Lung microvascular endothelial cell (primary cell): ENCODE measurements at places on chromosomes 6 and 20. TPM values are rescaled to one million over a fixed set of nuclear protein-coding genes. Genes with fewer than 3 reads are reported as not detected.

The COL9A3 gene
- 0.44 and 0.99 TPM in 2 replicates for total RNA-seq

DNA sequence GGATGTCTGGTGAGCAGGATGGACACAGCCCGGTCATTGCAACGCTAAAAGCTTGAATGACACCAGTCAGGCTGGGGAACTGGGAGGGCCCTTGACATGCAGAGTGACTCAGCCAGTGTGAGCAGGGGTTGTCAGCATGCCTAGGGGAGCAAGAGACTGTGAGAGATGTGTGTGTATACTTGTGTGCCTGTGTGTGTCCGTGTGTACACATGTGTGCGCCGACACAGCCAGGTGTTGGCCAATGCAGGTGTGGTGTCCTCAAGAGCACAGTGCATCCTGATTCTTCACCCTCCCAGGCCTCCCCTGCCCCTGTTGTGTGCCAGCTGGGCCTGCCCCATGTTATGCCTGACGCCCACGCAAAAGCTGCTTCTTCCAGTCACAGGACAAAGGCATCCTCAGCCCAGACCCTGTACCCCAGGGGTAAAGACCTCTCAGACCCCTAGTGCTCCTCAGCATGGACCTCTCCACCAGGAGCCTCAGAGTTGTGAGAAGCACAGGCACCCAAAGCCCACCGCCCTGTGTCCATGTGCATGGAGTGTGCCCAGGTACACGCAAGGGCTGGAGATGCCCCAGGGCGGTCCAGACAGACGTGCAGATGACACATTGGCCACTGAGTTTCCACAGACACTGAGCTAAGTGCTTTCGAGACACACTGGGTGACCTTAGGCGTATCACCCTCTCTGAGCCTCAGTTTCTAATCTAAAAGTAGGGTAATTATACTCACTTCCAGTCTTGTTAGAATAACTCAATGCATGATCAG, 16.6 kb downstream of the NRSN2 start:
- DNase-seq = peak; percentile 53

- no peak for DNase-seq
Measured at GRCh38 chr6:162200041-162200440, 527.5 kb downstream of the PRKN start.

GRCh38 chr6:35804996-35805736, at the start of gene LHFPL5:
Gene LHFPL5 (plus strand): TSS chr6:35805352. CDS start chr6:35805671, 319 bp downstream.
- DNase-seq = peak; percentile 53

GRCh38 chr6:31927242-31927862, at the start of gene C2:
Gene C2 (plus strand): TSS chr6:31927717. CDS start chr6:31927753, 36 bp downstream.
- no peak for DNase-seq

DNA sequence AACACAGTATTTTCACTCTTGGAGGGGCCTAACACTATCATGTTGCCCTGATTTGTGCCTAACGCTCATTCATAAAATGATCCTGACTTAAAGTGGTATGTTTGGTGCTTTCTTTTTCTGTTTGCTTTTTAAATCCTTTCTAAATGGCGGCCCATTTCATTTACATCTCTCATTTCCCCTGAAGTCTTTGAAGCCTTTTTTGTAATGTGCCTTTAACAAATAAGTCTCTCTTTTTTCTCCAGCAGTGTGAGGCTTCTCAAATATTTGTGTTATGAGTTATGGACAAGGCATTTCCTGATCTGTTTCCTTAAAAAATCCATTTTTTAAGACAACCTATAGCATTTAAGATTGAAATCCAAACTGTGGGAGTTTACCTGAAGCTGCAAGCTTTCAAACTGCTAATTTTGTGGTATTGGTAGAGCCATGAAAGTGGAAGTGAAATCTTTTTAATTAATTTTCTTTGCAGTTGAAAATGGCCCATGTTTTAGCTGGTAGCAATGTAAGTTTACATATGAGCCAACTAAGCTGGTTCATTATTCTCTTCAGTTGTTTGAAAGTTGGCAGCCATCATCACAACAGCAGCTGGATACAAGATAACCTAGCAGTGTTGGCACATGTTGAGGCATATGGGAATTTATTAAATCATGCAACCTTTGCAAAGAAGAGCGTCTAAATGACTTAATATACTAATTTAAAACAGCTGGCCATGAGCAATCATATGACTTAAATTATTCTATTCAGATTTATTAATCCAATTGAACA, 469.7 kb downstream of the CDKAL1 start:
- DNase-seq = peak; percentile 81

The SNAI1 gene
- 1.1 and 1.8 TPM in 2 replicates for total RNA-seq

The HLA-DPA1 gene
- 3.0 and 10.5 TPM in 2 replicates for total RNA-seq

DNA sequence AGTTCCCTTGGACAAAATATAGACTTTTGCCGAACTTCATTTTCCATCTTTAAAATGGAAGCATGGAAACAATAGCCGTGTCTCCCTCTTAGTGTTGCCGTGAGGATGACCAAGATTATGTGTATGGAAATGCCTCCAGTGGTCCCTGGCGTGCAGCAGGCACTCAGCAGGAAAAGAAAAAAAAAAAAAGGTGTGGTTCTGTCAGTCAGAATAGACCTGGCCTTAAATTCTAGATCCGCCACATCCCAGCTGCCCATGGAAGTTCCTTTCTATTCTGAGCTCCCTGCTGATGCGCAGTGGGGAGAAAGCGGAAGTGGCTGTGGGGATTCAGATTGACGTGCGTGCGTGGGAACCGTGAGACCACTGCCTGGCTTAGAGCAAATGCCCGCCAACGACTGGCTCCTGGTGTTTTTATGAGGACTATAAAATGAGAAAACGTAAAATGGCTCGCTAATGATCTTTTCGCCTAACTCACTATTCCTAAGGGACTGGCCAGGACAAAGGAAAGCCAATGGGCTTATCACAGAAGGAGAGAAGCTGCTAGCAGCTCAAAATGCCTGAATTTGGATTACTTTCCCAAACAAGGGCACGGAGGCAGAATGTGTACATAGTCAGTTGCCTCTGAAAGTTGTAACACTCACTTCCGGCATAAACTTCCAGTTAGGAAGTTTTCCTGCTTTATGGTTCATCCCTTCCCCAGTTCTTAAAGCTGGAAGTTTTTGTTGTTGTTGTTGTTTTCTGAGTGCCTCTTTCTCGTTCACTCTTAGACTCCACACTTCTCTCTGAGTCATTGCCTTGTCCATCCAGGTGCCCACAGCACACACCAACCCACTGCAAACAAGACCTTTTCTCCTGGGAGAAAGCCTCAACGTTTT, 11.4 kb upstream of the PDE10A start:
- DNase-seq = no peak

DNA sequence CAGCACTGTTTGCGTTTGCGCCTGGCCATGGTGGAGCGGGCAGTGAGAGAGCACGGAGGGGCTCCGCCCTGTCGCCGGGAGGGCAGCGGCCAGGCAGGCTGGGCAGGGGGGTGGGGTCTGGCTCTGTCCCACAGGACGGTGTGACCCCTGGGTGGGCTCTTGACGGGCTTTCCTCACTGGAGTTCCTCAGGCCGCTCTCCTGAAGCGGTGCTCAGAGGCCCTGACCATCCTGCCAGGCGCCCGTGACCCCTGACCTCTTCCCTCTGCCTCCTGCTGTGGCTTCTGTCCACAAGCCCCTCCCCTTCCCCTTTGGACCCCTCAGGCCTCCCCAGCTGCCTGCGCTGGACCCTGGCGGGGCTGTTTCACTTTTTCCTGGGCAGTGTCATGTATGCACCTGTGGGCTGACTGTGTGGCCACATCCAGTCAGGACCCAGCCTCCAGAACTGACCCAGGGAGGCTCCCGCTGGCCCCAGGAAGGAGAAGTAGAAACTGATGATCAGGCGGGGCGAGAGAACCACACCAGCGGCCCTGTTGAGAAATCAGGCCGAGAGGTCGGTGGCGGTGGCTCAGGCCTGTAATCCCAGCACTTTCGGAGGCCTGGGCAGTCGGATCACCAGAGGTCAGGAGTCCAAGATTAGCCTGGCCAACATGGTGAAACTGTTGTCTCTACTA, 1.2 kb downstream of the OGFR start:
- peak; percentile 38 for DNase-seq

GRCh38 chr20:58081846-58082245, 146.6 kb downstream of the ANKRD60 start:
- no peak for DNase-seq

DNA sequence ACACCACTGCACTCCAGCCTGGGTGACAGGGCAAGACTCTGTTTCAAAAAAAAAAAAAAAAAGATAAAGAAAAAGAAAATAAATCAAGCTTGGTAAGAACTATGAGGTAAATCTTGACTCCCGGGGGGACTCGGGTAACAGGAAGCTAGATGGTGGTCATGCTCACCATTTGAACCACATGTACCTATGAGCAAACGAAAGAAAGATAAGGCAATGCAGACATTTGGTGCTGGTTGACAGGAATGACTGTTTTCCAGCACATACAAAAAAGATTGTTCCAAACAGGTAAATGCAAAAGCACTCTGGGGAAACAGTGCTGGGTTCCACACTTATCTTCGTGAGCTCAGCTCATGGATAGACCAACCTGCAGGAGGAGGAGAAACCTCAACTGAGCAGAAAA, 22.8 kb upstream of the PTPN1 start:
- no peak for DNase-seq

- DNase-seq = peak; percentile 85
Measured at GRCh38 chr20:53642196-53643030, 48.8 kb upstream of the ZNF217 start.

The MYO6 gene
- 22.2 and 26.4 TPM in 2 replicates for total RNA-seq

The DCDC2 gene
- not detected in 2 replicates for total RNA-seq

DNA sequence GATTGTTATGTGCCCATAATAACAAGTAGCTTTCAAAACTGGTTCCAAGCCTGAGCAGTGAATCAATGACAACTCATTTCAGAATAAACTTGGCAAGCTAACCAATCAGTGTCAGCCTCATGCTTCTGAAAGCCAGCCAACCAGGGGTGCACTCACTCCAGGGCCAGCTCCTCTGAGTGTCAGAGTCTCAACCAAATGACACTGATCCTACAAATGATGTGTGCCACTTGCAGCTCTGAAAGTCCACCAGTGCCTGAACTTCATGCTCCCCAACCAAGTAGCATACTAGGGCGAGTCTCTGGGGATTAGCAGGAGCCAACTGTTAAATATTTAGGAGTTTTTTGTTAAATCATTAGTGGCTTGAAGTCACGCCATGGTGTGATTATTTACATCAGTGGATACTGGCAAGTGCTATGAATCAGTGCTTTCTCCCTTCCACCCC, 4.5 kb downstream of the IYD start:
- DNase-seq = no peak

DNA sequence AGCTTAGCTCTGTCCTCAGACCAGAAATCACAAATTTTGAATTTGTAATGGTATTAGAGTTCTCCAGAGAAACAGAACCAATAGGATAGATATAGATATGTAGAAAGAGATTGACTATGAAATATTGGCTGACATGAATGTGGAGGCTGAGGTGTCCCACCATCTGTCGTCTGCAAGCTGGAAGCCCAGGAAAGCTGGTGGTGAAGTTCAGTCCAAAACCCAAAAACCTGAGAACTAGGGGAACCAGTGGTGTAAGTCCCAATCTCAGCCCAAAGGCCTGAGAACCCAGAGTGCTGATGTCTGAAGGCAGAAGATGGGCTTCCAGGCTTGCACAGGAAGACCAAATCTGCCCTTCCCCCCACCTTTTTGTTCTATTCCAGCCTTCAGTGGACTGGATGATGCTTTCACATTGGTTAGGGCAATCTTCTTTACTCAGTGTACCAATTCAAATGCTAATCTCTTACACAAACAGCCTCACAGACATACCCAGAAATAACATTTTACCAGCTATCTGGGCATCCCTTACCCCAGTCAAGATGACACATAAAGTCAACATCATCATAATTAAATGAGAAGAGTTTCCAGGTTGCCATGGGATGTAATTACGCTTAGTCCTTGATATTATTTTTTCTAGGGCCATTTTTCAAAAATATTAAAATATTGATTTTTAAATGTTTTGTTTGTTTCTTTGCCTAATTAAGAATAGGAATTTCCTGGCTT, 570.8 kb downstream of the UTRN start:
- DNase-seq = no peak

GRCh38 chr6:105258816-105259215, 79.0 kb upstream of the POPDC3 start:
- DNase-seq = no peak

DNA sequence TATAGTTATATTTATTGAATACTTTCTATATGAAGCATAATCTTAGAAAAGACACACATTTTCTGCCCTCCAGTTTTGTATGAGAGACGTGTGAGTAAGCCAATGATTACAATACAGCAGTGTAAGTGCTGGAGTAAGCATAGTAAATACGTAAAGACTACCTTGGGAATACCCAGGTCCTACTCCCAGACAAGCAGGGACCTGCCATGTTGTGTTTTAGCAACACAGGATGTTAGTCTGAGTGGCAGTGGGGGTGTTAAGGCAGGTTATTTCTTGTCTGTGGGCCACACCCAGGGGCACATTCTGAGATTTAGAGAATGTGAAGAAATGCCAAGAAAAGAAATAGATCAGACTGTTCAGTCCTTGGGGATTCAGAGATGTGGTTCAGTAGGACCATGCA, 34.3 kb upstream of the RNF144B start:
- DNase-seq = no peak

GRCh38 chr20:48260129-48260756, 475.0 kb upstream of the SULF2 start:
- DNase-seq = no peak

GRCh38 chr6:24926192-24926591, 9.6 kb downstream of the RIPOR2 start:
- no peak for DNase-seq

The BPI gene
- not detected in 2 replicates for total RNA-seq

The HLA-A gene
- total RNA-seq = 536 and 593 TPM in 2 replicates

DNA sequence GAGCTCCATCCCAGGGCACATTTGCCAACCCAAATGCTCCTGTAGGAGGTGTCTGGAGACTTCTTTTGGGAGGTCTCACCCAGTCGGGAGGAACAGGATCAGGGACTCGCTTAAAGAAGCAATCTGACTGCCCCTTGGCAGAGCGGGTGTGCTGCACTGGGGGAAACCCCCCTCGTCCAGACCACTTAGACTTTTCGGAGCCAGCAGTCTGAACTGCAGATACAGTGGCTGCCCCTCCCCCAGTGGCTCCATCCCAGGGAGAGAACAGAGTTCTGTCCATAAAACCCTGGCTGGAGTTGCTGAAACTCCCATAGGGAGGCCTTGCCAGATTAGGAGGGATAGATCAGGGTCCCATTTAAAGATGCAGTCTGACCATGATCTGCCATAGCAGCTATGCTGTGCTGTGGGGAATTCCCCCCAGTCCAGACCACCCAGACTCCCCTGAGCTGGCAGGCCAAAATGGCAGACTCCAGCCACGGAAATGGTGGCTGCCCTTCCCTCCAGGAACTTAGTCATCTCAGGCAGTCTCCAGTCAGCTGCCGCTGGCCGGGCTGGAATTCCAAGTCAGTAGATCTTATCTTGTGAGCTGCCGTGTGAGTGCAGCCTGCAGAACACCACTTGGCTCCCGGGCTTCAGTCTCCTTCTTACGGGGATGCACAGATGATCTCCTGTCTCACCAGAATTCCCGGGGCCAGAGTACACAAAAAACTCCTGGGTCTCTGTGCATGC, 278.1 kb upstream of the SASH1 start:
- no peak for DNase-seq

The ZBTB46 gene
- total RNA-seq = 37.7 and 46.4 TPM in 2 replicates
